Fibroblast of villous mesenchyme (primary cell): ENCODE measurements at places on chromosomes 2 and 18. TPM values are rescaled to one million over a fixed set of nuclear protein-coding genes. Genes with fewer than 3 reads are reported as not detected.

IL1B gene
- total RNA-seq, result 2.6 TPM in 2 replicates

GRCh38 chr2:6312367-6312766 lies 553.3 kb downstream of the CMPK2 start:
- no peak for DNase-seq

DNA sequence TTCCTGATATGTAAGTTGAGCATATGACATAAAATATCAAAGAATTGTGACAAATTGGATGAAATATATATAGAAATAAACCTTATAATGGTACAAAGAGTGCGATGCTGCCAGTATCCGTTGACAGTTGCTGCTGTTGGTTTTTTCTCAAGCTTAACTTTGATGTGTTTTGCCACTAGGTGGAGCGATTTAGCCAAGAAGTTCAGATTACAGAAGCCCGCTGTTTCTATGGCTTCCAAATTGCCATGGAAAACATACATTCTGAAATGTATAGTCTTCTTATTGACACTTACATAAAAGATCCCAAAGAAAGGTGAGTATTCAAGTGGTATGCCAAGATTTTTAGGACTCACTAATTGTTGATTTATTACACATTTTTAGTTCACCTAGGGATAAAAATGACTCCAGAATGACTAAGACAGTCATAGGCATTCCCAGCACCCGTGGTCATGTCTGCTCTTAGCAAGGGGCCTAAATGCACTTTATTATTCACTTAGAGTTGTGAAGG lies 2.1 kb downstream of the RRM2 start:
- peak; percentile 85 for DNase-seq

DNA sequence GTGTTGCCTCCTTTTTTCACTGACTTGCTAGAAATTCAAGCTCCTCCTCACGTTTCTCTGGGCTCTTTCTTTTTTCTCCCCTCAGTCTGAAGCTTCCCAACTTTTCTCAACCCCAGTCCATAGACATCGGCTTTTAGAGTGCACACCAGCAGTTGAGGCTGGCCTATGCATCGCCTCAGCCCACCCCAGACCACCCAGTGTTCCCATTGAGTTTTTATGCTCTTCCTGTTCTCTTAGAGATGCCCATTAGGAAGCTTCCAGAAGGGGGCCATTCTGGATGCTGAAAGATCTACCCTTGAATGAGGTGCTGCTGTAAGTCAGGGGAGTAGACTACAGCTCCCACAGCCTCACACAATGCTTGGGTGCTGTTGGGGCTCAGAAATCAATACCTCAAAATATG lies 12.0 kb upstream of the GYPC start:
- no peak for DNase-seq

DNA sequence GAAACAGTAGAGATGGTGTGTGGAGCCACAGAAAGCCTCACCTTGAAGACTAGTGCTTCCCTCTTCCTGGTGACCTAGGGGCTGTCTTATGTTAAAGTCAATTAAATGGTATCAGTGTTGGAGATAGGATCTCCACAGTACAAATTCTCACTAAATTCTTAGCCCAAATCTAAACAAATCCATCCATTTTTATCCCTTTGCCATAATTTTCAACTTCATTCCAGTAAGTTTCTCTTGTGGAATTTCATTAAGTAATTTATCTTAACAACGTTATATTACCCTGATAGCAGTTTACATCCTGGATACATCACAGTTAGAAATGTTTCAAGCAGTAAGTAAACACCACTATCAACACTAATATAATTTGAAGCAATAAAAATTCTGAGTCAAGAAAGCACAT lies 989.4 kb upstream of the NXPH2 start:
- no peak for DNase-seq

- DNase-seq, result no peak
Measured at GRCh38 chr18:48771641-48772375, 179.0 kb downstream of the SMAD7 start.

- DNase-seq, result no peak
Measured at GRCh38 chr2:115129536-115129935, 687.1 kb downstream of the DPP10 start.
